T-helper 1 cell (primary cell): ENCODE measurements at places on chromosomes 7 and 10.
A peak's percentile ranks its signal among the peaks of the same experiment; 100 is the strongest.

GRCh38 chr7:134004829-134005505 lies 122.2 kb upstream of the LRGUK start:
- DNase-seq, result no peak

DNA sequence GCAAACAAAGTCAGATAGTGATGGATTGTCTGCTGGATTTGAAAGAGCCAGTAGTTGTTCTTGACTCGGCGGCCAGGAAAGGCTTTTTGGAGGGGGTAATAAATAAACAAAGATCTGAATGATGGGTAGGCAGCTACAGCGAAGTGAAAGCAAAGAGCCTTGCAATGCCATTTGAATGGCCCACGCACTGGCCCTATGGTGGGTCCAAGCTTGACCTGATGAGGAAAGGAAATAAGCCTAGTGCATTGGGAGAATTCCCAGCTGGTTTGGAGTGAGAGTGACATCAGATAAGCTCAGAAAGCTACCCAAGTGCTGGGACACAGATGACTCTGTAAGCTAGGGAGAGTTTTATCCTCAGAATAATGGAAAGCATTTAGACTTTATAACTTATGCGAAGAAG lies 365.2 kb downstream of the PLXDC2 start:
- no peak for DNase-seq

DNA sequence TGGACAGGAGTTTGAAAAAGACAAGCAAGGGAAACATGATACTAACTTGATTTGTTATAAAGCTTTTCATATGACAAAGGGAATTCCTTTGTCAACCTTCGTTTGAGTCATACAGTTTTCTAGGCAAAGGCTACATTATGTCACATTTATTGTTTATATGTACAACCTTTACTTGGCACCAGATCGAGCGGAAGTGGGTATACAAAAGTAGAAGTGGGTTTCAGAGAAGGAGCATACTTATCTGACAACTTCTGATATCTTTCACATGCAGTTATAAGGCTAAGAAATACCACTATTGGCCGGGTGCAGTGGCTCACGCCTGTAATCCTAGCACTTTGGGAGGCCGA lies 11.0 kb downstream of the STMP1 start:
- no peak for DNase-seq

GRCh38 chr7:117715784-117716445 lies 157.3 kb downstream of the CTTNBP2 start:
- no peak for DNase-seq

- no peak for DNase-seq
Measured at GRCh38 chr7:36047091-36047658, 105.9 kb upstream of the EEPD1 start.

DNA sequence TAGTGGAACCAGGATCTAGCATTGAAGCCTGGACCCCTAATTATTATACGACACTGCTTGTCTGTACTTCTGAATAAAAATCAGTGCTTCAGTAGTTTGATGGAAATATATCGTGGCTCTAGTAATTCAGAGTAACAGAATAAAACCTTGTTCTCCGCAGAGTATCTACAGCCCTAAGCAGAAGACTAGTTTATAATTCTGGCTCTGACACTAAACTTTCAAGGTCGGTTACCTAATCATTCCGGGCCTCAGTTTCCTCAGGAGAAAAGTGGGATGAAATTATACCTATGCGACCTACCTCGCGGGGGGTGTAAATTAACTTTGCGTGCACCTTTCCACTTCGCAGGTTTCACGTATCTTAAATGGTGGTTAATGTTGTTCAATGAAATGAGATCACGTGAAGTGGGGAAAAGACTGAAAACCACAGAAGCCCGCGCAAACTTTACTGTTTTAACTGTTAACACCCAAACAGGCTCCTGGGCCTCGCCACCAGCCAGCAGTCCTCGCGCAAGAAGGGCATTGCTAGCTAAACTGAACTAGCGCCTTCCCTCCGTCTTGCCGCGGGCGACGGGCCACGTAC lies 615 bp downstream of the THAP5 start:
- DNase-seq, result no peak

- no peak for DNase-seq
Measured at GRCh38 chr7:131952365-131952764, 395.9 kb upstream of the PODXL start.

DNA sequence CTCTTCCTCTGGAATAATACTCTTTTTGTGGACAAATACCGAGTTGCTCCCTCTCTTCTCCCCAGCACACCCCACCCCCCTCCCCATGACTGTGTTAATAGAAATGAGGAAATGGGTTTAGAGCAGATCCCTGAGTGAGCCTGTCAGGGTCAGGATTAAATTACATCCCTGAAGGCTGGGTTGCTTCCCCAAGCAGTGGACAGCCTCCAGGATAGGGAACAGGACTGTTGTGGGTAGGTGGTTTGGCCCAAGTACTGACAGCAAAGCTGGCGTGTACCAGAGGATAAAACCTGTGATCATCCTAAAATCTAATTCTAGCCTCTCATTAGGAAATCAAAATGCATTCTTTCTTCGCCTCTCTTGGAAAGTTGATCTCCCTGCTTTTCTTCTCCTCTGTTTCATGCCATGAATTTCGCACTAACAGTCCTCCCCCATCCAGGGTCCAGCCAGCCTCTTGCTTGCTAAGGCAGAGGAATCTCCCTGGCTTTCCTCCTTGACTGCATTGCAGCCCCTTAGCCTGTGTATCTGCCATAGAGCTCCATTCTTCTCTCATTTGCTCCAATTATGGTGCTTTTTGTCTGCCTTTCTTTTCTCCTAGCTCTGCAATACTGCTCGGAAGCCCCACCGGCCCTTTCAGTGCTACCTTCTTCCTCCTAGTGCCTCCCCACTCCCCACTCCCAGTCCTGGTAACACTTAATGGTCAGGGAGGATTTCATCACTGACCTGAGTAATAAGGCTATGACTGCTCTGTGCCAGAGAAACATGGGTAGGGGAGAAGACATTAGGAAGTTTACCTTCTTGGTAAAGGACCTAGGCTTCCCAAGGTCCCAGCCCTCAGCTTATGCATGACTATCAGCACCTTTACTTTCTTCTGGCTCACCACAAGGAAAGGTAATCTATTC lies 8.4 kb downstream of the LRRC4 start:
- no peak for DNase-seq

DNA sequence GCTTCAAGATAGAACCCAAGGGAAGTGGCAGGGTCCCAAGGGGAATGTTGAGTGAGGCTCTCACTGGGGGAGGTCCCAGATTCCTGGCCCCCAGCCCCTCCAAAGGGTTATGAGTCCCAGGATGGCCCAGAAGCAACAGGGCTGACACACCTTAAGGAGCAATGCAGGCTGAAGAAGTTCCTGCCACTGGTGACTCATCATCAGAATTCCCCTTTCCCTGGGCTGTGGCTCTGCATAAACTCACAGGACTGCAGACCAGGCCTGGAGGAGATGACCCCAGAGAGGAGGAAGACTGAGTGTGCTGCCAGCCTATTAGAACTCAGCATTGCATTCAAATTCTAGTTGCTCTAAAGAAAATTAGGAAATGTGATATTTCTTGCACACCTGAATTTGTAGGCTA lies 126.7 kb downstream of the DPP6 start:
- DNase-seq, result no peak

GRCh38 chr10:89651205-89651915 lies 6.3 kb upstream of the PANK1 start:
- no peak for DNase-seq

DNA sequence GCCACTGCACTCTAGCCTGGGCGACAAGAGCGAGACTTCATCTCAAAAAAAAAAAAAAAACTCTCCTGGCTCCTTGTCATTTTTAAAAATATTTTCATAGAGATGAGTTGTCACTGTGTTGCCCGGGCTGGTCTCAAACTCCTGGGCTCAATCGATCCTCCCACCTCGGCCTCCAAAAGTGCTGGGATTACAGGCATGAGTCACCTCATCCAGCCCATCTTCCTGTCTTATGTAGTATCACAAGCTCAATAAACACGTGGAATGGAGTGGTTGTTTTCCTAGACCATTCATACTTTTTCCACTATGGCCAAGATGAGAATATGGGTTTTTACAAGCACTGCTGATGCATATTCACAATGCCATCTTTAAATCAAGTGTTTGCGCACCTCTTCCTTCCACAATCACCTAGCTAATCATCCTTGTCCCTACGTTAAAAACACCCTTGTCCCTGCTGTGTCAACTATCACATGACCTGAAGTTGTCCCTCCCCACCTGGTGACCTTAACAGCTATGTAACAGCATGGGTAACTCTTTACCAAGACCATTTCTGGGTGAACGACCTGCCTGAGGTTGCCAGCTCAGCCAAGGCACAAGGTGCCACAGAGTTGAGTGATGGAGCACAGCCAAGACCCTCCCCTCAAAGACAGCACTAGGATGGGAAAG lies 21.3 kb downstream of the DLG5 start:
- no peak for DNase-seq

- DNase-seq, result no peak
Measured at GRCh38 chr7:155532792-155533119, 13.6 kb downstream of the CNPY1 start.

DNA sequence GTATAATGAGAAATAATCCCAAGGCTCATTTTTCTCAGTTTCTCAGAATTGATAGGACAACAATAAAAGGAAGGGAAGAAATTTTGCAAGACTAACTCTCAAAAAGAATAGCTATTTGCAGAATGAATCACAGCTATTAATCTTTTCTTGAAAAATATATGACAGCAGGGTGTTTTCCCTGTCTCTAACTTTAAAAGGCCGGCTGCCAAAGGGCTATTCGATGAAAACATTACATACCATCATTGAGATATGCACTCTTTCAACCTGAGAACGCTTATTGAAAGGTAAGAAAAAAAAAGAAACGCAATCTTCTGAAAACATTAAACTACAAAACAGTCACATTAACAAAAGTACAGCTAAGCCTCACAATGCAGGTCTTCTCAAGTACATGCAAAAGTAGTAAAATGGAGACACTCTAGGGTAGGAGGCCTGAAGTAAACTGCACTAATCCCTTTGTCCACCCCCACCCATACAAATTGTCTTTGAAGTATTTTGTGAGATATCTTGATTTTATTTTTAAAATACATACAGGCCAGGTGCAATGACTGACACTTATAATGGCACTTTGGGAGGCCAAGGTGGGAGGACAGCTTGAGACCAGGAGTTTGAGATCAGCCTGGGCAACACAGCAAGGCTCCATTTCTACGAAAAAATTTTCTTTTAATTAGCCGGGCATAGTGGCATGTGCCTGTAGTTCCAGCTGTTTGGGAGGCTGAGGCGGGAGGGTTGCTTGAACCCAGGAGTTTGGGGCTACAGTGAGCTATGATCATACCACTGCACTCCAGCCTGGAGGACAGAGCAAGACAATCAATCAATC lies 83.0 kb downstream of the PARD3 start:
- no peak for DNase-seq

DNA sequence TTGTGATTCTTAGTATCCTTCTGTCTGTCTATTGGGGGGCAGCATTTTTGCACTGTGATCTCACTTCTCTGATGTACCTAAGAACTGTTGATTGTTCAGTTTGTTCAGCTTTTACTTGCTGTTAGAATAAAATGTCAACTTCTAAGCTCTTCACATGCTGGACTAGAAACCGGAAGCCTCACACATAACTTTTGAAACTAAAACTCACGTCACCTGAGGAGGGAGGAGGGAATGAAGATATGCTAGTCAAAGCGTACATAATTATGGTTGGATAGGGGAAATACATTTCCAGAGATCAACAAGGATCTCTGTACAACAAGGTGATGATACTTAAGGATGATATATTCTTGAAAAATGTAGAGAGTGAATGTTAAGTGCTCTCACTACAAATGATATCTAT lies 609.7 kb downstream of the INHBA start:
- DNase-seq, result no peak

- no peak for DNase-seq
Measured at GRCh38 chr7:131591687-131592319, 35.4 kb upstream of the PODXL start.

- no peak for DNase-seq
Measured at GRCh38 chr10:25820874-25821273, 113.2 kb upstream of the MYO3A start.

GRCh38 chr10:6647811-6648526 lies 67.9 kb upstream of the PRKCQ start:
- DNase-seq, result peak; percentile 64

GRCh38 chr10:6202098-6202683 lies 541 bp upstream of the PFKFB3 start:
- no peak for DNase-seq

- no peak for DNase-seq
Measured at GRCh38 chr7:80095545-80095944, 39.1 kb upstream of the GNAI1 start.

- no peak for DNase-seq
Measured at GRCh38 chr10:82213784-82214183, 338.8 kb downstream of the NRG3 start.

GRCh38 chr7:17315974-17316373 lies 17.5 kb downstream of the AHR start:
- DNase-seq, result no peak

DNA sequence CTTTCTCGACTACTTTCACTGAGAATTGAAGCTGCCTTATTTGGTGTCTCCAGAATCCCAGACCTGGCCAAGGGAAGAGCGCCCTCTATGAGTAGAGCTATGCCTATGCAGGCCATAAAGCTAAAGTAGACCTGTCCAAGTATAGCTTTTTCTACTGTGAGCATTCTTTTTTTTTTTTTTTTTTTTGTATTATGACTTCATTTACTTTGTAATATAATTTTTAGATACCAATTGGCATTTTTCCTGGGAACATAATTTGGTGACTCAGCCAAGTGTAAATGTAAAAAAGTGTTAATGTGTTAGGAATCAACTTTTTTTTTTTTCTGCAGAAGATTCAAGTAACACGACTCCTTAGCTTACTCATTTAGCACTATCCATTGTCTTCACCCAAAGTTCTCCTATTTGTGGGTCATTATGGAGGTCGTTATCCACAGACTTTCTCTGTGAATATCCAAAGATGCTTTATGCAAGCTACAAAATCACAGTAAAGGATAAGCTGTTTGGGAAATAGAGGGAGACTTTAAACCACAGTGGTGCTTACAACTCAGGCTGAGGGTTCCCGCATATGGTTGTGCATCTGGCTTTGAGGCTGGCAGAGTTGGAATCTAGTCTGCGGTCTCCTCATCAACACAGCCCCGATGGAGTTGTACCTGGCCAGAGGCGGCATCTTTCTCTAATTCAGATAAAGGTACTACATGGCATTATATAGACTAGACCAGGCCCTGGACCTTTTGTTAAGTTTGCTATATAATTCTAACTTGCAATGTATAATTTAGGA lies 1040.2 kb upstream of the SORCS1 start:
- no peak for DNase-seq

DNA sequence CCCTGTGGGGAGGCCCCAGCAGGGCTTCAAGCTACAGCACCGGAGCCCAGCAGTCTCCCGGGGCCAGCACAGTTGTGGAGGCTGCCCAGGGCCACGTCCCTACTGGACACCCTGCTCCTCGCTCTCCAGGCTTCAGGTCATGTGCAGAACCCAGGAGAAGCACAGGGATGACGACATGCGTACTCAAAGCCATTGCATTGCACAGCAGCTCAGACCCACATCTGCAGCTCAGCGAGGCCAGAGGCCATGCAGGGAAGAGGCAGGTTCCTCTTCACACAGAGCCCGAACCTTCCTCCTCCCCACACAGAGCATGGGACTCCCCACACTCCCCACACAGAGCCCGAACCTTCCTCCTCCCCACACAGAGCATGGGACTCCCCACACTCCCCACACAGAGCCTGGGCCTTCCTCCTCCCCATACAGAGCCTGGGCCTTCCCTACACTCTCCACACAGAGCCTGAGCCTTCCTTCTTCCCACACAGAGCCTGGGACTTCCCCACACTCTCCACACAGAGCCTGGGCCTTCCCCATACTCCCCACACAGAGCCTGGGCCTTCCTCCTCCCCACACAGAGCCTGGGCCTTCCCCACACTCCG lies 12.3 kb downstream of the CFAP46 start:
- no peak for DNase-seq
